ENCODE measurements at places on chromosomes 5 and 9.

GRCh38 chr9:104826079-104826775, 62.3 kb downstream of the NIPSNAP3B start:
- DNase-seq, result no peak

DNA sequence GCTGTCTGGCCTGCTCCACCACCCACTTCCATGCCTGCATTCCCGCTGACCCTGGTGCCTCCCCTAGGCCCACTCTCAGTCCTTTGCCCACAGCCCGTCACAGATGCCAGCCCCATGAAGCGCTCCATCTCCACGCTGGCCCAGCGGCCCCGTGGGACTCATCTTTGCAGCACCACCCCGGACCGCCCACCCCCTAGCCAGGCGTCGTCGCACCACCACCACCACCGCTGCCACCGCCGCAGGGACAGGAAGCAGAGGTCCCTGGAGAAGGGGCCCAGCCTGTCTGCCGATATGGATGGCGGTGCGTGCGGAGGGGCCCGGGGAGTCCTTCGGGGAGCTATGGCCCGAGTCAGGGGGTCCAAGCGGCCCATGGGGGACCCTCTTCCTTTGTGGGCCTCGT, 242.5 kb downstream of the CACNA1B start:
- DNase-seq, result no peak

- DNase-seq, result no peak
Measured at GRCh38 chr9:110284211-110284844, 28.0 kb upstream of the TXN start.

DNA sequence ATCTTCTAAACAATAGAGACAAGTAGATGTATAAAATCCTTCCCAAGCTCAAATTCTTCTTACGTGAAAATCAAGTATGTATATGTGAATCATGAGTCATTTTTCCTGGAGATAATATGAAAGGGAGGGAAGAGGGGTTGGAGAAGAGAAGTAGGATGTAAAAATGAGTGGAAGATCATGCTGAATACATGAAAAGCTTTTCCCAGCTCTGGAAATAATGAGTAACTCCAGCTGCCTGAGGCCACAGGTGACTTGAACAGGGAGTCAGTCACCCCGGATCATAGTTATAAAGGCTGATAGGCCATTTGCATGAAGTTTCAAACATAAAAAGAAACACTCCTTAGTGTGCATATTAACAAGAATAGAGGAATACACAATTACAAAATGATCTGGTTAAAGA, 486.7 kb downstream of the EFNA5 start:
- no peak for DNase-seq

GRCh38 chr5:75338408-75338807, 1.4 kb downstream of the HMGCR start:
- no peak for DNase-seq

GRCh38 chr5:122942164-122942914, 94.2 kb downstream of the PPIC start:
- no peak for DNase-seq

GRCh38 chr5:148623741-148624140, 30.6 kb downstream of the HTR4 start:
- no peak for DNase-seq

GRCh38 chr5:102294886-102295395, 1.1 kb downstream of the SLCO4C1 start:
- no peak for DNase-seq

- DNase-seq, result no peak
Measured at GRCh38 chr9:133635533-133636531, at the start of gene DBH. Gene DBH, plus strand, starts transcription at chr9:133636363. Its CDS starts 9 bp downstream, at chr9:133636372.

DNA sequence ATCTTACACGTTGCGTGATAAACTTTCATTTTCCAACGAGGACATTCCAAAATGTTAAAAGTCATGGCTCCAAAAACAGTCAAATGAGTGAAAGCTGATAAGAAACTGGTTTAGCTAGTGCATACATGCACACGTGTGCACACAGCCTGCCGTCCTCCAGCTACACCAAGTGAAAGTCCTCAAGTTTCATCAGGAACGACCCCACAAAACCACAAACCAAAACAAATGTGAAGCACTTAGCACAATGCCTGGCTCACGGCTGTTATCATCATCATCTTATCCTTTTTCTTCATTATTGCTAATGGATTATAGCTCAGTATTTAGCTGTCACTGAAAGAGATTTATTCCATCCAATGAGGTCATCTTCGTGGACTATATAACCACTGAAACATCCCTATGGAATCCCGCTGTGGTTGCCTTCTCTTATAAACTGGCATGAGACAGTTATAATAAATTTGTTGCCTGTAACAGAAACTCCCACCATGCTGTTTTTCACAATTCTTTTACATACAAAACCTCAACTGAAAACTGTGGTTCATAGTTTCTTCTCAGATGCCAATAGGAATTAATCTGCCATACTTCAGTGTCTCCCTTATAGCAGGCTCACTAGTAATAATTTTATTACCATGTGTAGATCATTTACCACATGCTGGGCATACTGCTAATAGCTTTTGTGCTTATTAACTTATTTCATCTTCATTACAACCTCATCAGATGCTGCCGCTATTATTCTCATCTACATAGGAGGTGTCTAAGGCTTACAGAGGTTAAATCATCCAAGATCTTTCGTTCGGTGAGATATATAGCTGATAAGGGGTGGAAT, 56.1 kb downstream of the SAXO1 start:
- DNase-seq, result no peak

- no peak for DNase-seq
Measured at GRCh38 chr9:126371007-126371870, 44.6 kb downstream of the MVB12B start.

DNA sequence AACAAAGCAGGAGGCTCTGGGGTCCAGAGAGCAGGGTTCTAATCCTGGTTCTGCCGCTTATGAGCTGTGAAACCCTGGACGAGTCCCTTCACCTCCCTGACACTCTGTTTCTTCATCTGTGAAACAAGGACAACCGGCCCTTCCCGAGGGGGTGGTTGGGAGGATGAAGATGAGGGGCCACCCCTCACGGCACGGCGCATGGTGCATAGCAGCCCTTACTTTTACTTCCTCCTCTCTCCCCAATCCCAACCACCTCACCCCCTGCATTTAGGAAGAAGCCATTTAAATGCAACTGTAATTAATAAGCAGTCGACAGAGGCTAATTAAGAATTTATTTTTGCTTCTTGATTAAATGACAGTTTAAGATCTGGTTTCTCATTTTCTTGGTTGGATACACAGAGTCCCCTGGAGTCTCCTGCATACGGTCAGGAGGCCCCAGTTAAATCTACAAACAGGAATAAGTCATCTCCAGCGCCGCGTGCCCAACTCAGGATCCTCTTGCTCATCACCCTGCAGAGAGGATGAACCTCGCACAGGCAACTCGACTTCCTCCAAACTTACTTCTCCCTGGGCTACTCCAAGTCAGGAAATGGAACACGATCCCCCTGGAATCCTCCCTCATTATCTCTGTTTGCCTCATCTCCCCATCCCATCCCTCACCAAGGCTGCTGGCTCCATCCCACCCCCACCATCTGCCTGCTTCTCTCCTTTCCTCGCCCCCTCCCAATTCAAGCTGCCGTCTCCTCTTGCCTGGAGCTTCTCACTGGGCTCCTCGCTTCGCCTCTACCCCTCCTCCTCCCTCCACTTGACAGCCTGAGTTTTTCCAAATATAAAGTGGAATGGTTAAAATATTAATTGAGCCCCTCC, 95.9 kb downstream of the HRH2 start:
- no peak for DNase-seq

- no peak for DNase-seq
Measured at GRCh38 chr9:125169895-125170294, 19.7 kb downstream of the PPP6C start.

- DNase-seq, result peak; percentile 17
Measured at GRCh38 chr5:132060501-132061161, at the start of gene IL3. Gene IL3, plus strand, starts transcription at chr5:132060655. Its CDS starts 52 bp downstream, at chr5:132060707.

DNA sequence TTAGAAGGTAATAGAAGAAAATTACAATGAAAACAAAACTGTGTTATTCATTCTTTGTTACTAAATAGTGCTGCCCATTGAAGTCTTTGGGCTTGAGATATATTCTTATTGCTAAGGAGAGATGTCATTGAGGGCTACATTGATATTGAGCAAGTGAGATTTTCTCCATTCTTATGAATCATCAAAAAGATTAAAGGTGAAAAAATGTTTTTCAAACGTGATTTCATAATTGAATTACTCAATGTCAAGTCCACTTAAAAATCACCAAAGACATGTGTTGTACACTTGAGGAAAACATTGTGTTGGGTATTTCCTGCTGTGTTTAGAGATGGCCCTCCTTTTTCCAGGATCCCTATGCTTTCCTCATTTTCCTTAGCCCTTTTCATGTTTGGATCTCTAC, 448.1 kb downstream of the NFIB start:
- DNase-seq, result no peak

DNA sequence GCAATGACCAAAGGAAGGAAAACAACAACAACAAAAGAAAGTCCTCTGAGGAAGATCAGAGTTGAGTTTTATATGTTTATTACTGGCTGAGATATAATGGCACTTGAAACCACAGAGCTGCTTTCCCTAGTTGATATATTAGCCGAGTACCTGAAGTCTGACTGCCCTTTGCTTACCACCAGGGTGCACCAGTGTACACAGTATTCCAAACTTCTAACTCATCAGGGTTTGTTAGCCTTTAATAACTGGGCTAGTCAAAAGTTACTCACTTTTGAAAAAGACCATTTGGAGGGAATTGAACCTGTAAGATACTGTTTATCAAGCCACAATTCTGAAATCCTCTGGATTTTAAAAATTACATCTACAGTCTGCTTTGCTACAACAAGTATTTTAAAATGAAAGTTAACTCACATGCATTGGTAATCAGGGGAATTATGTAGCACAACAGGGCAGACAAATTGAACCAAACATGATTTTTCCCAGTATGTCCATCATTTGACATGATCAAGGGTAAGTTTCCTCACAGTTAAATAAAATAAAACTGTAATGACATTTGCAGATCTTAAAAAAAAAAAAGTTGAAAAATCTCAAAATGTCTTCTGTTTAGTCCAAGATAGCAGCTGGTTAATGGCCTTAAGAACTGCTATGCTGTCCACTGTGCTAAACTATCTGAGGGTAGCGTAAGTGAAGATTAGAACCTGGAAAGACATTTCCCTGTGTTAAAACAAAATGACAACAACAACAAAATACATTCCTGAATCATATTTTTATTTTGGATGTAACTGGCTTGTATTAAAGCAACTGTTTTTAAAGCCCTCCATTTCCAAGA, 57.3 kb upstream of the C6 start:
- no peak for DNase-seq

DNA sequence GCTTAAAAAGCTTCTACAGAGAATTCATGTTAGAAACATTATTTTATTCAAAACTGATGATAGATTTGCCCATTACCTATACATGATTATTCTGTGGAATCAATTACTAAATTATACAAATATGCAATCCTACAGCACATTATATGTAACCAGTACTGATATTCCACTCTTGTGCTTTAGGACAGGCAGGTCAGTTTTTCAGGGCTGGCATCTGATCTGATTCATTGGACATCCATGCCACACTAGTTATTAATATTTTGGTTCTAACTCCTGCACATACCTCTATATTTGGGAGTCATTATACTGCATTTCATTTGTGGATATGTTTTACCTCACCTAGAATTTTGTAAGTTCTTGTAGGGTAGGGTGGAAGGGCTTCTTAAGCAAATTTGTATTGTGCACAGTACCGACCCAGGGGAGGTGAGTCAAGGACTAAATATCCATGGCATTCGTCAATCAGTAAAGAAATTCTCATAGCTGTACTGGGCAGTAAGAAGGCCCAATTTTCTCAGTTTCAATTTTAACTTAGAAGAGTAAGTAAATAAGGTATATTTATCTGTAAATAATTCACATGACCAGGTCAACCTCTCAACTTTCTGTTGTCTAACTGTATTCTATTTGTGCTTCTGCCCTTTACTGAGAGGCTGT, 33.5 kb downstream of the ELOVL7 start:
- no peak for DNase-seq

DNA sequence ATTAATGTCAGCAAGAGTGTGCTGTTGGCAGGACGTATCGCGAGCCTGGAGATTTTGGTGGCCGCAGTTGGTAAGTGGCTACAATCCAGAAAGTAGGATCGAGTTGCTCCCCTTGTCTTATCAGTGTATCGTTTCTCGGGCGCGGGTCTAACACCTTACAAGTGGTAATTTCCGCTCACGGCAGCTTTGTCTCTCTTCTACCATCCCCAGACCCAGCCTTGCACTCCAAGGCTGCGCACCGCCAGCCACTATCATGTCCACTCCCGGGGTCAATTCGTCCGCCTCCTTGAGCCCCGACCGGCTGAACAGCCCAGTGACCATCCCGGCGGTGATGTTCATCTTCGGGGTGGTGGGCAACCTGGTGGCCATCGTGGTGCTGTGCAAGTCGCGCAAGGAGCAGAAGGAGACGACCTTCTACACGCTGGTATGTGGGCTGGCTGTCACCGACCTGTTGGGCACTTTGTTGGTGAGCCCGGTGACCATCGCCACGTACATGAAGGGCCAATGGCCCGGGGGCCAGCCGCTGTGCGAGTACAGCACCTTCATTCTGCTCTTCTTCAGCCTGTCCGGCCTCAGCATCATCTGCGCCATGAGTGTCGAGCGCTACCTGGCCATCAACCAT, 1.1 kb downstream of the PTGER4 start:
- DNase-seq, result peak; percentile 57

- no peak for DNase-seq
Measured at GRCh38 chr9:96214635-96215034, 87.3 kb downstream of the HSD17B3 start.

DNA sequence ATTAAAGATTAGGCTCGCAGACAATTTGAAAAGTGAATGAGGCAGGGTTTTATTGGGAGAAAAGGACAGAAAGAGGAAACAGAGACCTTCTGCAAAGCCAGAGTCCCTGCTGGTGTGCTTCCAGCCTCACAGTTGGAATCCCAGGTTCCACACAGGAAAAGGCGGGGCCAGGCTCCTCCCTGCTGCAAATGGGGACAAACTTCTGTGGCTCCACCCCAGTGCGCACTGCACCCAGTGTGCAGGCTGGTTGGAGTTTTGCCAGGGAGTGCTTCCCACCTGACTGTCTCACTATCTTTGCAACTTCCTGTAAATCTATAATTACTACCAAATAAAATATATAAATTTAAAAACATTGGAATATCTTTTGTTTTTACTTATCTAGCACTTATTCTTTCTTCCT, 386.0 kb upstream of the GRIN3A start:
- no peak for DNase-seq

DNA sequence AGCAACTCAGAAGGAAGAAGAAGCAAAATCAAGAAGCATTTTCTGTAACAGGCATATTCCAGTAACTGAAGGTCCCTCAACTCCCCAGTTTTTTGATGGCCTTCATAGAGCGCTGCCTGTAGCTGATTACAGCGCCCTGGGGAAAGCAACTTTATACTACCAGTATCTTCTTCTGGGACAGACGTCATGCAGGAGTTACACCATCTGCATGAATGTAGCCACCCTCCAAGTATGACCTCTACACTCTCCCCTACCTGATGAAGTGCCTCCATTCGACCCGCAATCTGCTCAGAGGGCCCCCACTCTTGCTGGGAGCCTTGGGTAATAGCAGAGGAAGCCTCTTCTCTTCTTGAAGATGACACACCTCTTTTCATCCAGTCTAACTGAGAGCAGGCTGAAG, 21.0 kb upstream of the SH3TC2 start:
- DNase-seq, result no peak

GRCh38 chr9:85630676-85631075, 111.1 kb downstream of the AGTPBP1 start:
- DNase-seq, result no peak

GRCh38 chr5:42514754-42515153, 91.5 kb downstream of the GHR start:
- no peak for DNase-seq
